ENCODE measurements at places on chromosomes 6 and 20.

DNA sequence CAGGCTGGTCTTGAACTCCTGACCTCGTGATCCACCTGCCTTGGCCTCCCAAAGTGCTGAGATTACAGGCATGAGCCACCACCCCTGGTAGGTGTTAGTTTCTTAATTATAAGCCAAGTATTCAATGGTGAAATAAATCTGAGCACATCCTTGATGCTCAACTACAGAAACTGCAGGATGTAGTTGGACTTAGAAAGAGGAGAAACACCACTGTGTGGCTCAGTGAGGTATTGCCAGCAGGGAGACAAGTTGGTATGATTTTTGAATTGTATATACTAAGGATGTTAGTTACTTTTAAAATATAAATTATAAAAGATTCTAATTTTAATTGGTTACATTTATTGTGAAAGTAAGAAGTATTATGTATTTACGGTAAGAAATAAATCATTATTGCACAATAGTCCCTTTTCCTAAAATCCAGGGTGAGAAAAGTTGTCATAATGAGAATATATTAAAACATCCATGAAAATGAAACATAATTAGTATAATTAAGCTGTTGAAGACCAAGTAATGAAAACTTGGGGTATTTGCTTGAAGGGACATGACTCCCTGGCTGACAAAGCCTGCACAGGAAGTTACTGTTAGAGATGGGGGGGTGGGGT, 17.6 kb downstream of the SLC18B1 start:
- no peak for DNase-seq

- no peak for DNase-seq
These were observed 25.6 kb upstream of the FUCA2 start for GRCh38 chr6:143536866-143537691.

DNA sequence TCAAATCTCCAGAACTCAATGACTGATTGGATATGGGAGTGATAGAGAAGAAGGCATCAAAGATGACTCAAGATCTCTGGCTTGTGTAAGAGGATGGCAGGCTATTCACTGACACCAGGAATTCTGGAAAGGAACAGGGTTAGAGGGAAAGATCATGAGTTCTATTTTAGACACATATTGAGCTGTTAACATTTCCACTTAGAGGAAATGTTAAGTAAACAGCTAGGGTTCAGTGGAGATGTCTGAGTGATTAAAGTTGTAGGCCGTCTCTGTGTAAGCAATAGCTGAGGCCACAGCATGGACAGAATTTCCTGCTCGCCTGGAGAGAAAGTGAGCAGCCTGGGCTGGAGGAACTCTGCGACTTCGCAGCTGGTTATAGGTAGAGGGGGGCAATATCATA, 21.0 kb downstream of the ZC3H12D start:
- no peak for DNase-seq

GRCh38 chr6:2937627-2938003, 33.8 kb downstream of the SERPINB6 start:
- no peak for DNase-seq

DNA sequence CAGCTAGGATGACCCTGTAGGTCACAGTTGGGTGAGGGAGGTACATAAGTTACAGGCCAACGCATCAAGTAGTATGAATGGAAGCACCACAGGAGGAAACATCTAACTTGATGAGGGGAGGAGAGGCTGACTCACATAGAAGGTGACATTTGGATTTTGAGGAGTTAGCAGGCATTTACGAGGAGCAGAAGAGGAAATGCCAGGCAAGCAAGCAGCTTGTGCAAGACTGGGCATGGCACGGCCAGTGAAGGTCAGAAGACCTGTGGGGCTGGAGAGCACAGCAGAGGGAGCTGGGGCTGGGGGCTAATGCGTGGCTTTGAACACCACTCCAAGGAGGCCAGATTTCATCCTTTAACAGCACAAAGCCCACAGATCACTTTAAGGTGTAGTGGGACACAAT, 37.8 kb downstream of the MUC22 start:
- no peak for DNase-seq

GRCh38 chr6:65505736-65506135, 201.3 kb downstream of the EYS start:
- DNase-seq: no peak

DNA sequence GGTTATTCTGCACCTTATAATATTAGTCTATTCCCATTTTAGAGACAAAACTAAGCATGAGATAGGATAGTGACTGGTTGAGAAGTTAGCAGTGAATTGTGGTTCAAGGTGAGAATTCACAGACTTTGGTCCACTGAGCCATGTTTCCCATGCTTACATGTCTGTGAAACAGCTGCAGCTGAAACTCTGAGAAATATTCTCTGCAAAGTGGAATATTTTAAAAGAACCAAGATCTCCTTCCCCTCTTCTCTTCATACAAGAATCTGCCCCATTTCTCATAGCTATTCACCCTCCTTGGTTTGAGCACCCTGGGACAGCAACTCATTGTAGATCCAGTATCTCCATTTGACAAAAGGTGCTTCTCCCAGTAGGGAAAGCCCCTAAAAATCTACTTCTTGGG, 70.2 kb upstream of the TMEM170B start:
- no peak for DNase-seq

GRCh38 chr6:110329714-110330436, 28.3 kb downstream of the METTL24 start:
- no peak for DNase-seq

DNA sequence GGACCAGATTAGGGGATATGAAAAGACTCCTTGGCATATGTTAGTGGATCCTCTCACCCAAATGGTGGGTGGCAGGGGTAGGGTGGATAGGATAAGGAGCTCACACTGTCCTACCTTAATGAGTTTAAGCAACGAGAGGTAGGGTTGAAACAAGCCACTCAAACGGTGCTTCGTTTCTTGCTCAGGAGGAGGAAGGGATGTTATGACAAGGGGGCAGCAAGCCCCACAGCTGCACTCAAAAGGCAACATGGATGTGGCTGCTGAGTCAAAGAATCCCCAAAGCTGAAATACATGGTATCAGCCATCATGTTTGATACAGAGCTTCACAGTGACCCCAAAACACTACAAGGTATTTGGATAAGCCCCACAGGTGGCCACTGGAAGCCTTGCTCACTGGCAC, 8.4 kb upstream of the IDH3B start:
- no peak for DNase-seq

DNA sequence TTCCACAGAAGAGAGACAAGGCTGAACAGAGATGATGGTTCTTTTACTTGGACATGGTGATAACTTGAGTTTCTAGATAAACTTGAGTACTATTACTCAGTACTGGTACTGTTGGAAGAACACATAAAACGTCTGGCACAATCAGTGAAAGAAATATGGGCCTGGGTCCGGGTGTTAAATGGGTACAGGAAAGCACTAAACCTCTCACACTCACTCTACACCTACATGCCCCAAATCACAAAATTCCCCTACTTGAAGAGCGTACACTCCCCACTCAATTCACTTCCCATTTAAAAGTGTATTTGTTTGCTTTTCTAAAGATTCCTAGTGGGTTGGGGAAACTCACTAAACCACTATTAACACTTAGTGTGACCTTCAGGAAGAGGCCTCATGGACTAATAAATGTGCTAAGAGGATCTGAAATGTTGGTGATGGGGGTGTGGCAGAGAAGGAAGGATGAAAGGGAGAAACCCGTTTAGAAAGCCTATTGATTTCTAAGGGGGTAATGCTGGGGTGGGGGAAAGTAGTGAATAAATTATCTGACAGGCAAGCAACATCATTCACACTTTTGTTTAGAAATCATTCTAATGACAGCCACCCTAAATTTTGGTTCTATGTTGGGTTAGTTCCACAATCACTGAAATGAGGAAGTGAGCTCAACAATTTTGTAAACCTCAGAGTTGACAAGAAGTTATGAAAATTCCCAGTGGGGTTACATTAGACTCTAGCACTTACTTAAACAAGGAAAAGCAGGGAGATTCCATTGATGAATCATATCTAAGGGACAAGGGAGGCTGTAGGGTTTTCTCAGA, 222.6 kb upstream of the MARCKS start:
- DNase-seq: no peak

- no peak for DNase-seq
These were observed 109.7 kb downstream of the GJA10 start for GRCh38 chr6:90003941-90004340.

GRCh38 chr6:30970946-30971345, 12.6 kb upstream of the MUC21 start:
- no peak for DNase-seq

DNA sequence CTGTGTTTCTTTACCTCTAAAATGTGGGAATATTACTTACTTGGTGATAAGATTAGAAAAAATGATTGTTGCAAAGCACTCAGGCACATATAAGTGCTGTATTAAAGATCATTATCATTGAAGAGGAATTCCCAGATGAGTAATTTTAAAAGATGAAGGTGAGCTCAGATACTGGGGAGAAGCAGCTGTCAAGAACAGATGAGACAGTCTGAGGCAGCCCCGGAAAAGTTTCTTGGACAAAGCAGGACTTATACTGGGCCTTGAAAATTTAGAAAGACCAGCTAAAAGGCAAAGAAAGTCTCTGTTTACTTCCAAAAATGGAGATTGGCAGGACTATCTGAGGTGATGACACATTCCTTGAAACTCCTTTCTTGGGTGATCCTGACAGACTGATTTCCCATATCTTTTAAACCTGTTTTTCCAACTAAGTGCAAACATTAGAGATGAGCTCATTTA, 93.8 kb upstream of the MARCKS start:
- no peak for DNase-seq

- no peak for DNase-seq
These were observed 12.8 kb downstream of the AK9 start for GRCh38 chr6:109678240-109678639.

DNA sequence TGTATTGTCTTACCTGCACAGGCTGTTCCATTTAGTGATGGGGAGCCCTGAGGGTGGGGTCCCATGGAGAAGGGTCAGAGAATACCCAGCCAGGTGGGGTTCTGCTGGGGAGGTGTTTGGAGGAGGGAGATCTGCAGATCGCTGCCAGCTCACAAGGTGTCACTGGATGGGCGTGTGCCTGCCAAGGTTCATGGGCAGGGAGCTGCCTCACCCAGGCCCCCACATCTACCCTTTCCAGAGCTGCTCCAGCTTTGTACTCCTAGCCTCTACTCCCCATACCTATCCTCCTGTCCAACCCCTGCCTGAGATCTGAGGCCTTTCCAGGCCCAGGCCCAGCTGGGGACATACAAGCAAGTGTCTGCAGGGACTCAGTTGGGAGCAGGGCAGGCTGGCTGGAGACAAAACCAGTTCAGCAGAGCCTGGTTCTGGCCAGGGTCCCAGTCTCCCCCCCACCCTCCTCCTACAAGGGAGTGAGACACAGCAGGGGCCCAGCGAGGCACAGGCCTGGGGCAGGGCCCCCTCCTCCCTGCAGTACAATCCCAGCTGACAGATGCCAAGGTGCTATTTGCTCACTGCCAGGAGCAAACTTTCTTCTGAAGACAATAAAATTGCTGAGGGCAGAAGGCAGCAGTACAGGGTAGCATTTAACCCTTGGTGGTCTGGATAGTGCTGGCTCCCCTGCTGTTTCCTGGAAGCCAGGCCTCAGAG, 19.7 kb downstream of the SPDEF start:
- no peak for DNase-seq

GRCh38 chr6:106309766-106310373, 15.7 kb downstream of the ATG5 start:
- DNase-seq: no peak

- no peak for DNase-seq
These were observed 128.5 kb downstream of the FLRT3 start for GRCh38 chr20:14208956-14209355.

Measured in pons (tissue), 1 donor.